Activated CD4-positive, alpha-beta T cell treated with anti-CD3 and anti-CD28 coated beads, Interleukin-2, amount 10 ng/mL, durations not matched to agents 7 days and 5 days (primary cell): ENCODE measurements at places on chromosomes 5 and 9.

DNA sequence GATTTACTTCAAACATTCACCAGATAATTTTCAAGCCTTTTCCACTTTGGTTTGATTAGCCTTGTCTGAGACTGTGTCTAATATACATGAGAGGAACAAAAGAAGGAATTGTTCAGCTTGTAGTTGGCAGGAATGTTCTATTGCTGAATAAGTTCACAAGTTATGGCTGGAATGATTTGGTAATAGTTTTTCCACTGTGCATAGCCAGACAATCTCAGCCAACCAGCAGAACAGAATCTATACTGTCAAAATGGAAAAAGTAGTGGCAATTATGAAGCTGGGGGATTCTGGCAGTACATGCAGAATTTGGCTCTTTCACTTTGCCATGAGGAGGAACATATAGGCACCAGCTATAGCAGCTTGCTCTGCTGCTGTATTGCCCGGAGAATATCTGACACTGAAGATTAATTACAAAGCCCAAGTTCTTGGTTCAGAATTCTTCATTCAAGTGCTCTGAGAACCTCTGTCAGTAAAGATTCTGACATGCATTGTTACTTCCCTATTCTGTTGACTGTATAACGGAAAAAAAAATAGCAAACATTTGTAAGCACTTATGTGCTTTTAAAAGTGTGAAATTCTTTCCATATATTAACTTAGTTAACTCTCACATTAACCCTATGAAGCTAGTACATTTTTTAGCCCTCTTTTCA is 150.6 kb downstream of the PRR16 start:
- H3K4me3 ChIP-seq = no peak overlapping the region
- no peak for DNase-seq
- no peak overlapping the region for H3K27ac ChIP-seq
- no peaks in the 10 kb centered on the region for H3K36me3 ChIP-seq
- H3K27me3 ChIP-seq = no peaks in the 10 kb centered on the region

DNA sequence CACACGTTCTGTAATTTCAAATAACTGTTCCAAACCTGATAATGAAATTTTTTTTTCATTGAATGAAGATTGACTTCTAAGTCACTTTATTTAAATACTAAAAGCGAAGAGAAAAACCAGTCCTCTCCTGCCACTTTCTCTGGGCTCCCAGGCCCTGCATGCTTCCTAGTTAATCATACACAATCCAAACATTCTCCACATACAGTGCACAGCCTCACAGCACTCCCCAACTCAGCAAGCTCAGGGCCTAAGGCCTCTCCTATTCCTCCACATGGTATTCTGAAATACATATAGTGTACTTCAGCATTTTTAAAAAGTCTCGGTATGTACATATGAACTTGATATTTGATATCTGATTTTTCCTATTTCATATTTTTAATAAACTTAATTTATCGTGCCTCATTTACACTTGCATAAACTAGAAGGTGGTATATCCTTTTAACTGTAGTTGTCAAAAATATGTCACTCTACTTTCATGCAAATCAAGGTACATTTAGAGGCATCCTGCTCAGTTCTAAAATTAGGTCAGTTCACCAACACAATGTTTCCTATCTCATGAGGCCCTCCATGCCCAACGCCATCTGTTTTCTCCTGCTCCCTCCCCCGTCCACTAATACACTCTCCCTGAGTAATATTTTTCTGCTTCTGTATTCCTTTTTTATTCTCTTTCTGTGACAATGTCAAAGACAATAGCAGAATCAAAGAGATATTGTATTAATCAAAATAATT is 206.7 kb downstream of the ARRDC3 start:
- H3K27me3 ChIP-seq = peaks cover 2% of the 10 kb centered on the region
- no peaks in the 10 kb centered on the region for H3K36me3 ChIP-seq
- H3K27ac ChIP-seq = no peak overlapping the region
- DNase-seq = no peak

- no peak overlapping the region for H3K4me3 ChIP-seq
- peaks cover 1% of the 10 kb centered on the region for H3K36me3 ChIP-seq
- no peak for DNase-seq
- H3K27me3 ChIP-seq = peaks cover 19% of the 10 kb centered on the region
- no peaks in the 10 kb centered on the region for H3K4me1 ChIP-seq
Observed at GRCh38 chr5:82564963-82565362, 286.8 kb upstream of the RPS23 start.

DNA sequence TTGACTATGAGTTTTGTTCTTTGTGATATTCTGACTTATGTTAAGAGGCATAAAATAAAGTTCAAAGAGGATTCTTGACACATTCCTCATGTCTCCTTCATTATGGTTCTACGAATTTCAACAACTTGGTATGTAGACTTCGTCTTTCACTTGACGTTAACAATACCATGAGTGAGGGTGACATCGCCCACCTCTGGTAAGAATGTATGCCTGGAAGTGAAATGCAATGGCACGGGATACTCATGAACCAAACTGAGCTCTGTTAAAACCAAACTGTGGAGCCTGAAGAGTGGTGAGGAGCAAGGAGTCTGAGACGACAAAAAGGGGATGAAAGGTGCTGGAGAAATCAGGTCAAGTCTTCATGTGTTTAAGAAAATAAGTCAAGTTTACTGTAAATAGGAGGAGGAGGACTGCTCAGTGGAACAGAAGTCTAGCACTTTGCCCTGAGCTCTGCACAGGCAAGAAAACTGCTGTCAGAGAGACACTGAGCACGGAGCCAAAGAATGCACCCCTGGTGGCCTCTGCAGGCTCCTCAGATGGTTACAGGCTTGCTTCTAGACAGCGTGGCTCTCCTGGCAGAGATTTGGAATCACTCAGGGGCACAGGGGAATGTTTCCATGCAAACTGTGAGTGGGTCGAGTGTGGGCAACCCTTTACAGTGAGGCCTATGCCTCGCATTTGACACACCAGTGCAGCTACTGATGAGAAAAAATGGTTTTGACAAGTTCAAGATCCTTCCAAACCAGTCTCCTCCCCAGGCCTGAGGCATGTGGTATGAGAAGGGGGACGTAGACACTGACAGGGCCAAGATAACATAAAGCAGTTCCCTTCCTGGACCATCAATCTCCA is 470.1 kb downstream of the IRX1 start:
- H3K4me3 ChIP-seq = no peak overlapping the region
- H3K36me3 ChIP-seq = no peaks in the 10 kb centered on the region
- no peaks in the 10 kb centered on the region for H3K27me3 ChIP-seq
- H3K4me1 ChIP-seq = no peaks in the 10 kb centered on the region
- no peak overlapping the region for H3K27ac ChIP-seq

DNA sequence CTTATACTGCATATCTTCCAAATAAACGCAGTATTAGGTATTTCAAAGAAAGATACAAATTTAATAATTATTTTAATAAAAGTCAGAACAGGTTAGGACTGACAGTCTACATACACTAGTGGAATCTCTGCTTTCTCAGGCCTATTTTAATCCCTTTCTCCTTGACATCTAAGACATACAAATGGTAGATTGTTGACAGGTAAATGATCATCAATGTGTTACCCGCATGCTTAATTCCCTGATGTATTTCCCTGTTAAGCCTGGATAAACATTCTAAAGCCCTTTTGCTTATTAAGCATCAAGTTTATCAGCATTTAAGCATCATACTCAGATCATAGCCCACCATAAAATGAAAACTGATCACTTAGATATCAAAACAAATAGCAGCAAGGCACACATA is 576.7 kb downstream of the PTPRD start:
- no peak overlapping the region for H3K27ac ChIP-seq
- no peaks in the 10 kb centered on the region for H3K27me3 ChIP-seq
- no peaks in the 10 kb centered on the region for H3K4me1 ChIP-seq

DNA sequence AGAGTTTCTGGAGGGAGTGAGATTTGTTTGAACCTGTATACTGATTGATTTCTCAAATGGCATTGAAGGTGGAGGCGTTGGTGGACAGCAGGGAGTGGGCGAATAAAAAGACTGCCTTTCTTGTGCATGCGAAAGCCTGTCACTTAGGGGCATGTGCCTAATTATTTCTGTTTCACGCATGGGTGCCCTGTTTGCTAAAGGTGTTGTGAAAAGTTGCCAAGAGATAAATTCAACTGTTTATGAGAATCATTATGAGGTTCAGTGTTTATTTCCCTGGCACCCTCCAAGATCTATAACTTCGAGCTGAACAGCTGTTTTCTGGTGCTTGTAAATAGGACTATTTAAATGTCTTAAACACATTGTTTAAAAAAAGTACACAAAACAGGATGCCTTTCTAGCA is 67.4 kb upstream of the DMRTA1 start:
- H3K27ac ChIP-seq = no peak overlapping the region
- no peaks in the 10 kb centered on the region for H3K36me3 ChIP-seq
- no peaks in the 10 kb centered on the region for H3K27me3 ChIP-seq
- no peak overlapping the region for H3K4me3 ChIP-seq

DNA sequence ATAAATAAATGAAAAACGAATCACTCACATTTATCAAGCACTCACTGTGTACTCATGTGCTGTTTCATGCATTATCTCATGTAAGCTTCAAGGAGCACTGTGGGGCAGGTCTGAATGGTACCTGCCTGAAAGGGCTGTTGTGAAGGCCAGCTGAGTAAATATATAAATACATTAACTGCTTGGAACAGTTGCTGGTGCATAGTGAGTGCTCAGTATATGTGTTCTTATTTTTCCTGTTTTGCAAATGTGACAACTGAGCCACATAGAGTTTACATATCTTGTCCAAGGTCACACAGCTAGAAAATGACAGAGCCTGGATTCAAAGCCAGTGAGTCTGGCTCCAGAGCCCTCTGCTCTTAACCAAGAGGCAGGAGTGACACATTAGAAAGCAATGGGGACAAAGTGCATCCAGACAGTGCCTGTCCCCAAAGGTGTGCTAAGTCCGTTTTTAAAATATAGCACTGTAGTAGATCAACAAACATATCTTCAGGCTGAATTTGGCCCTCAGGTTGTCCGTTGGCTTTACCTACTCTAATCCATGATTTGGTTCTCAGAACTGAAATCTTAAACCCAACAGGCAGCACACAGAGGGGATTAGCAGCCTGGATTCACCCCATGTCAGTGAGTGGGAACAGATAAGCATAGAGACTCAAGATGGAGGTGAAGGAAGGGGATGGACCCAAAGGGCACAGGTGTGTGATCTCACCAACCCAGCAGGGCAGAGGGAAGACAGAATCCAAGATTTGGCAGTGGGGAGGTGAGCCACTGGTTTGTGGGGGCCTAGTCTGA is 70.8 kb downstream of the WWC1 start:
- no peaks in the 10 kb centered on the region for H3K4me1 ChIP-seq
- H3K27me3 ChIP-seq = no peaks in the 10 kb centered on the region
- H3K27ac ChIP-seq = no peak overlapping the region
- no peaks in the 10 kb centered on the region for H3K36me3 ChIP-seq

GRCh38 chr5:100827481-100827889 is 75.6 kb downstream of the ST8SIA4 start:
- H3K4me3 ChIP-seq = no peak overlapping the region
- no peak for DNase-seq
- peaks cover 20% of the 10 kb centered on the region for H3K4me1 ChIP-seq

DNA sequence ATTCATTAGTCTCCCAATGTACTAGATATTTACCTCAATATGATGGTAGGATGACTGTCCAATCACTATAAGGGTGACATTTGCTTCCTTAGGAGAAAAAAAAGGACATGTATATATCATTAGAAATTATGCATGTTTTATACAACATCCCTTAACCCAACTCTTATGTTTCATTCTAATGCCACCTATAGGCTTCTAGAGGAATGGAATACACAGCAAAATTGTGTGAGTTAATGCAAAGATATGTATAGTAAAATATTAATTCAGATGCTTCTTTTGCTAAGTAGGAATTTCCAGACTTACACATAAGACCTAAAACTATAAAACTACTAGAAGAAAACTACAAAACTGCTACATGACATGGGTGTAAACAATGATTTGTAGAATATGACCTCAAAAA is 3.5 kb downstream of the PRXL2C start:
- no peak for DNase-seq
- no peaks in the 10 kb centered on the region for H3K27me3 ChIP-seq
- H3K36me3 ChIP-seq = peaks cover 2% of the 10 kb centered on the region
- H3K27ac ChIP-seq = no peak overlapping the region
- H3K4me3 ChIP-seq = no peak overlapping the region

DNA sequence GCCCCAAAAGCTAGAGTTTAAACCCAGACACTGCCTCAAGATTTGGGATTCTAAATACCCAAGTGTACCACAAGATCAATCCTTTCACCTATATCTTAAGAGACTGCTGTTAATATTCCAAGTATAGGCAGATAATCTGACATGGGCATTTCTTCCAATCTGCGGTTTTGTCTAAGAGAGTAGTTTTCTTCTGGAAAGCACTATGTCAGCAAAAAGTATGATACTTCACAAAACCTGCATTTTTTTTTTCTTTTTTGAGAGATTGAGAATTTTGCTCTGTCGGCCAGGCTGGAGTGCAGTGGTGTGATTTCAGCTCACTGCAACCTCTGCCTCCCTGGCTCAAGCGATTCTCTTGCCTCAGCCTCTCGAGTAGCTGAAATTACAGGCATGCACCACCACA is 190.7 kb upstream of the TYRP1 start:
- H3K27ac ChIP-seq = no peak overlapping the region
- H3K27me3 ChIP-seq = no peaks in the 10 kb centered on the region
- H3K36me3 ChIP-seq = no peaks in the 10 kb centered on the region
- DNase-seq = no peak

GRCh38 chr5:12659686-12660085 is 755.4 kb upstream of the CTNND2 start:
- no peak for DNase-seq
- H3K4me3 ChIP-seq = no peak overlapping the region
- H3K36me3 ChIP-seq = no peaks in the 10 kb centered on the region
- H3K27me3 ChIP-seq = no peaks in the 10 kb centered on the region
- H3K27ac ChIP-seq = no peak overlapping the region
- no peaks in the 10 kb centered on the region for H3K4me1 ChIP-seq

- no peaks in the 10 kb centered on the region for H3K27me3 ChIP-seq
- no peak for DNase-seq
- no peak overlapping the region for H3K27ac ChIP-seq
- H3K4me3 ChIP-seq = no peak overlapping the region
- H3K36me3 ChIP-seq = peaks cover 8% of the 10 kb centered on the region
- peaks cover 19% of the 10 kb centered on the region for H3K4me1 ChIP-seq
Observed at GRCh38 chr9:123562844-123563346, 206.9 kb downstream of the CRB2 start.

DNA sequence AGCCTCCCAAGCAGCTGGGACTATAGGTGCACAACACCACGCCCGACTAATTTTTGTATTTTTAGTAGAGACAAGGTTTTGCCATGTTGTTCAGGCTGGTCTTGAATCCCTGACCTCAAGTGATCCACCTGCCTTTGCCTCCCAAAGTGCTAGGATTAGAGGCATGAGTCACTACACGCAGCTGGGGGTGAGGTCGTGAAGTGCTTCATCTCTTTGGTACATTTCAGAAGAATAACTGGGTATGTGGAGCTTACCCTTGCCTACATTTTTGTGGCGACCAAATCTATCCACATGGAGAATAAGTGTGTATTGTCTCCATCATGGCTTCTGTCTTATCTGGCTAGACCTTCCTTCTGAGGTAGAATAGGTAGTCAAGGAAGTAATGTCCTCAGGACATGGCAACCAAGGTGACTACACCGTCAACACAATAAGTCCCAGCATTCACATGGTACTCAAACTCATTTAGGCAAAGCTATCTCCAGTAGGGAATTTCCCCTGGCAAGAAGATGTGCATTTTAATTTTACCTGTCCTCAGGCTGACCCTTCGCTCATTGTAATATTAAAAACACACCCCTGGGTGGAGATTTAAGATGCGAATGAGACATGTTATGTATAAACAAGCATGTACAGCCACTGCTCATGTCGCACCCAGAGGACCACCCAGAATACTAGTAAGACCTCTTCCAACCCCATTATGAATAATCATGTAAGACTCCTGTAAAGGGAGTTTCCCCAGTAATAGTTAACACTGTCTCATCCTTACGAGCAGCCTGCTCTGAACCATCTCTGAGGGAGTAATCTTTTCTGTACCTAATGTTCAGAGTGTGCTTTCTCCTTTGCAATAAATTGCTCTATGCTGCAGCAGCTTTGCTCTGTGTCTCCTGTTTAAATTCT is 1173.2 kb downstream of the TAF11L14 start:
- no peak overlapping the region for H3K4me3 ChIP-seq
- H3K4me1 ChIP-seq = no peaks in the 10 kb centered on the region
- no peaks in the 10 kb centered on the region for H3K27me3 ChIP-seq
- H3K27ac ChIP-seq = no peak overlapping the region
